Left ventricle myocardium inferior (tissue), 1 donor: ENCODE measurements at places on chromosomes 1 and 21.

GRCh38 chr1:94335447-94335846, 82.7 kb upstream of the ABCD3 start:
- H3K27ac ChIP-seq: peak overlapping the region; percentile 65
- peaks cover 22% of the 10 kb centered on the region for H3K4me1 ChIP-seq
- DNase-seq: no peak
- H3K36me3 ChIP-seq: no peaks in the 10 kb centered on the region
- H3K4me3 ChIP-seq: peak overlapping the region; percentile 29

GRCh38 chr1:112800289-112800688, 85.2 kb upstream of the PPM1J start:
- no peak overlapping the region for H3K4me3 ChIP-seq
- no peaks in the 10 kb centered on the region for H3K4me1 ChIP-seq
- no peaks in the 10 kb centered on the region for H3K27me3 ChIP-seq

- no peak for DNase-seq
- H3K36me3 ChIP-seq: peaks cover 85% of the 10 kb centered on the region
- H3K4me3 ChIP-seq: no peak overlapping the region
- H3K27ac ChIP-seq: no peak overlapping the region
- H3K27me3 ChIP-seq: no peaks in the 10 kb centered on the region
Observed at GRCh38 chr1:223803211-223803610, 42.5 kb downstream of the TP53BP2 start.

DNA sequence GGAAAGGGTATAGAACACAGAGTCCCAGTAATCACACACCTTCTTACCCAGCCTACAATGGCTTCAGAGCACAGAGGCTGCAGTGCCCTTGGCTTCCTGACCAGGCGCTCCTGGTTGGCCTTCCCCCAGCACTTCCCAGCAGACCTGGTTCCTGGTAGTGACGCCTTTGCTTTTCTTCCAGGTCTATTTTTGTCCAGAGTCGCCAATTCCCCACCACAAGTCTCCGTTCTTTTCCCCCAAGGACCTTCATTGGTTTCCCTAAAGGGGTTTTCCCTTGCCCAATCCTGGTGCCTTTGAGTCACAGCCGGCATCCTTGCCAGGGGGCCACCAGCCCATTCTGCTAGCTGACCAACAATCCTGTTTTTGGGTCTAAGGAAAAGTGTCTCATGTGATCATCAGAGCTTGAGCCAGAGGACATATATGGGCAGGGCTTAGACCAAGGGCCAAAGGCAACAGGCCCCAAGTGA, 84.8 kb downstream of the KCNJ15 start:
- no peak for DNase-seq
- H3K4me3 ChIP-seq: no peak overlapping the region

GRCh38 chr1:17355898-17356297, 16.1 kb upstream of the PADI6 start:
- no peaks in the 10 kb centered on the region for H3K36me3 ChIP-seq
- H3K27ac ChIP-seq: no peak overlapping the region
- H3K4me3 ChIP-seq: no peak overlapping the region
- H3K4me1 ChIP-seq: no peaks in the 10 kb centered on the region

- DNase-seq: no peak
- H3K27ac ChIP-seq: no peak overlapping the region
- no peaks in the 10 kb centered on the region for H3K36me3 ChIP-seq
- peaks cover 18% of the 10 kb centered on the region for H3K4me1 ChIP-seq
- H3K4me3 ChIP-seq: no peak overlapping the region
Observed at GRCh38 chr1:169041366-169041765, 65.1 kb upstream of the ATP1B1 start.

GRCh38 chr1:211344152-211344618, 17.6 kb downstream of the TRAF5 start:
- DNase-seq: no peak
- H3K4me3 ChIP-seq: no peak overlapping the region
- H3K36me3 ChIP-seq: no peaks in the 10 kb centered on the region
- H3K27me3 ChIP-seq: no peaks in the 10 kb centered on the region
- no peaks in the 10 kb centered on the region for H3K4me1 ChIP-seq

- H3K27me3 ChIP-seq: peaks cover 31% of the 10 kb centered on the region
- DNase-seq: peak; percentile 33
- H3K4me1 ChIP-seq: peaks cover 85% of the 10 kb centered on the region
Observed at GRCh38 chr1:154497026-154497806, 4.8 kb upstream of the TDRD10 start.

DNA sequence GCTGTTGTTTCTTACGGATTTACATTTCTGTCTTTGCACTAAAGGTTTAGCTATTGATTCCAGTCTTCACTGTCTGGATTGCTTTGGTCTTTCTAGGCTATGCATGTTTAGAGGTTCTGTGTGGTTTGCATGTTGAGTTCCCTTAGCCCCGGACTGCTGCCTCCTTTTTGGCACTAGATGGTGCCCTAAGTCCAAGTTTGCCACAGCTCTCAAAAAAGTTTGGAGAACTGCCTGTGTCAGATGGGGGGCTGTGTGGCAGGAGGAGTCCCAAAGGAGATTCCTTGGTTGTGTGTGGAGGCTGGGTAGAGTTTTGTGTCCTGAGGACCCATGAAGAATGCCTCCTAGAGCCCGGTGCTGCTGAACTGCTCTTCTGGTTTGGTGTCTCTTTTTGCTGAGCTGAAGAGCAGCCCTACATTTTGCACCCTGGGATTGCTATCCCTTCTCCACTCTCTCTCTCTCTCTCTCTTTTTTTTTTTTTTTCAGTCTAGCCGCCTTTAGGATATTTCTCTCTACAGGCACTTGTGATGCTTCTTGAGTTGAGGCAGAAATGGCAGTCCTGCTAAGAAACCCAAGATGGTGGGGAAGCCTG, 74.4 kb downstream of the PTGS2 start:
- no peaks in the 10 kb centered on the region for H3K27me3 ChIP-seq
- no peaks in the 10 kb centered on the region for H3K36me3 ChIP-seq
- H3K4me3 ChIP-seq: no peak overlapping the region
- no peak for DNase-seq
- no peaks in the 10 kb centered on the region for H3K4me1 ChIP-seq

DNA sequence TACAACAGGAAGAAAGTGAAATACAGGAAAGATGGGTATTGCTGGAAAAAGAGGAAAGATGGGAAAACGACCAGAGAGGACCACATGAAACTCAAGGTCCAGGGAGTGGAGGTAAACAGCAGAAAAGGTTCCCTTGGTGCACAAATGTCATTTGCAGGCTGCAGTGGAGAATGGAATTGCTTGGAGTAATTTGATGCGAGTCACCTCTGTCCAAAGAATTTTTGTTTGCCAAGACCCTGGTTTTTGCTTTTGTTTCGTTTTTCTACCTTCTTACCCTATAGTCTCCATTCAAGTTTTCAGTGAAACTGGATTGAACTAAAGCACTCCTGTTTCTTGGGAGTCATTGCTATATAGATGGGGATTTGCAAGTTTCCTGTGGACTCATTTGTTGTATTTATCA, 464.3 kb downstream of the CAMTA1 start:
- H3K27me3 ChIP-seq: peaks cover 37% of the 10 kb centered on the region
- no peaks in the 10 kb centered on the region for H3K4me1 ChIP-seq
- H3K36me3 ChIP-seq: no peaks in the 10 kb centered on the region
- no peak overlapping the region for H3K27ac ChIP-seq
- H3K4me3 ChIP-seq: no peak overlapping the region
- DNase-seq: no peak

DNA sequence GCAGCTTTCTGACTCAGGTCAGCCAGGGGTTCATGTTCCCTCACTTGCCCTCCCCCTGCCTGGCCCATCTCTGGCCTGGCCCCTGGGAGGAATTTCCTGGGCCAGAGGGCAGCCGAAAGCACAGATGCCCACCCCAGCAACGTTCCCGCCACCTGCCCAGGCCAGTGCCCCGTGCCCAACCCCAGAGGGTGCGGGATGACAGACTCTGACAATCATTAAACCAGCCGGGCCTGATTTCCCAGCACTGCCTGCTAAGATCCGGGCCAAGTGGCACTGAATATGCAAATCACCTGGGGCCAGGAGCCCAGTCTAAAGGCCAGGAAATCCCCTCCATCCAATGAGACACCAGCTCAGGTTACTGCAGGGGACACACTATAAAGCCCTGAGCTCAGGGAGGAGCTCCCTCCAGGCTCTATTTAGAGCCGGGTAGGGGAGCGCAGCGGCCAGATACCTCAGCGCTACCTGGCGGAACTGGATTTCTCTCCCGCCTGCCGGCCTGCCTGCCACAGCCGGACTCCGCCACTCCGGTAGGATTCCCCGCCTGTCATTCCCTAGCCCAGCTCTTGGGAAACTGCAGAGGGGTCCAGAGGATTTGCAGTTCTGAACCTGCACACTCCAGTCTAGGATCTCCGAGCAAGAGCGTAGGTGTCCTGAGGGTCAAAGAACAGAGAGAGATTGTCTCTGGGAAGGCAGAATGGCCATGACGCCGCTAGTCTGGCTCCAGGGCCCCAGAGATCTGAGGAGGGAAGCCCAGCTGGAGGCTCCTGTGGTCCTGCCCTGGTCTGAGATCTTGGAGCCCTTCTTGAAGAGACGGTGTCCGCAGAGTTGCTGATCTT, at the start of gene ELF3:
TSS of gene ELF3 (plus strand) at position 408 of the 836 bp plus-strand sequence. CDS start 550 bp downstream, outside the sequence.
- H3K4me3 ChIP-seq: no peak within 1 kb of the TSS
- no peaks in the 10 kb centered on the region for H3K27me3 ChIP-seq
- peaks cover 22% of the 10 kb centered on the region for H3K36me3 ChIP-seq
- DNase-seq: no peak
